ENCODE measurements at places on chromosomes 7 and 10.

GRCh38 chr7:449324-450019 is 70.2 kb downstream of the PDGFA start:
- no peak for DNase-seq

GRCh38 chr7:155643804-155644177 is 670 bp upstream of the RBM33 start:
- DNase-seq = no peak

GRCh38 chr10:3229815-3230214 is 57.2 kb upstream of the PITRM1 start:
- no peak for DNase-seq

- no peak for DNase-seq
Measured at GRCh38 chr10:96646751-96647166, 59.9 kb upstream of the TM9SF3 start.

DNA sequence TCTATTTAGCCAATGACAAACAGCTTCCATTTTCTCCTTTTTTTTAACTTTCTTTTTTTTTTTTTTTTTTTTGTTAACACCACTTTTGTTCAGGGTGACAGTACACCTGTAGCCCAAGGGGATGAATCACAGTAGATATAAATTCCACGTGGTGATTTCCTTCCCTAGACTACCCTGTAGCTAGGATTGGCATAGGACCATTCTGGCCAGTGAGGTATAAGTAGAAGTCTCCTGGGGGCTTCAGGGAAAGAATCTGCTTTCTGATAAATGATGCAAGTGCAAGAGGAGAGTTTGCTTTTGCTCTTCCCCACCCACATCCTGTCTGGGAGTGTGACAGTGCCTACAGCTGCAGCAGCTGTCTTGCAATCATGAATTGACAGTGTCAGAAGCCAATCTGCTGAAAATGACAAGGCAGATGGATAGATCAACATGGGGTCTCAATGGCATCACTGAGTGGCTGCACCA is 63.2 kb upstream of the TOMM7 start:
- no peak for DNase-seq

- DNase-seq = no peak
Measured at GRCh38 chr10:96665306-96665705, 55.0 kb downstream of the PIK3AP1 start.

Measured in SW 1271 (cell line).